ENCODE measurements at places on chromosomes 5 and 9.

- DNase-seq, result no peak
Measured at GRCh38 chr5:154179846-154180710, 10.5 kb upstream of the GALNT10 start.

- peak; percentile 39 for DNase-seq
Measured at GRCh38 chr5:99060306-99061261, 131.8 kb upstream of the CHD1 start.

DNA sequence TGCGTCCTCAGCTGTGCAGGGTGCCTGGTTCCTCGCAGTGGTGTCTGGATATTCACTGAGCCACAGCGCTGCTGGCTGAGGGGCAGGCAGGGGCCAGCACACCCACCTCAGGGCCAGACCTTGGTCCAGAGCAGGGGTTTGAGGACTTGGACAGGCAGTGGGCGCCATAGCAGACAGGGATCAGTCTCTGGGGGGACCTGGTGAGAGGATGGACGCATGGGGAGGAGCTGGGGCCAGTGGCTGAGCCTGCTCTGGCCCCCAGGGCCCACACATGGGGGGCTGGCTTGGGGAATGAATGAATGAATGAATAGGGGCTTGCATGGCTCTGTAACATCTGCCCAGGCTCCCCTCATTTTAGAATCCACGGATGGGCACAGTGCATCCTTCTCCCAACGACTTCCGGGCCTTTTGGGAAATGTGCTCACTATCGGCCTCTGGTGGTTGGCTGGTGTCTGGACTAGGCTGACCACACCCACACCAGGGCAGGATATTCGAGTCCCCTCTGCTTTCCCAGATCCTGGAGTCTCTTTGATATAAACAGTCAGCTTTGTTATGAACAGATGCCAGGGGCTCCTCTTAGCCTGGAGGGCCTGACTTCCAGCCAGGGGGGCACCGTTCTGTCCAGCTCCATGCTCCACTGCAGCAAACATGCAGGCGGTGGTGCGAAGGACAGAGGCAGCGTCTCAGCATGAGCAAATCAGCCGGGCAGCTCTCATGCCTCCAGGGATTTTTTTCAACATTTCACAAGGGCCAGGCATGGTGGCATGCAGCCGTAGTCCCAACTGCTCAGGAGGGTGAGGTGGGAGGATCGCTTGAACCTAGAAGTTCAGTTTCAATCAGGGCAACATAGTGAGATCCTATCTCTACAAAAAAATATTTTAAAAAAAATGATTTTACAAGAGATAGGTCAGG lies 62.6 kb downstream of the NEK6 start:
- peak; percentile 75 for DNase-seq

DNA sequence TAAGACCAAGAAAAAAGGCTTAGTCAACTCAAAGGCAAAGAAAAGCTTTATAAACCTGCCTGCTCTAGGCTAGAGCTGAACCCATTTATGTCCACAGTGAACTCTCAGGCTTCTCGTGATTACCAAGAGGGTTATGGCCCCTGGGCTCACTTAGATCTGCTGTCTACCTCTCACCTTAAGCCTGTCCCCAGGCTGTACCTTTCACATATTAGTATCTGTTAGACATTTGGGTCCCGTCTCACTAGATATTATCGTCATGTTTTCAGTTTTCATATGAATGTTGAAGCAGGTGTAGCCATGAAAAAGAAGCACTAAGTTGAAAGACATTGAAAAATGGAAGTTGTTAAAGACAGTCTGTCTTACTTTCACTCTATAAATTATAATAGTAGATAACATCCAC lies 75.2 kb upstream of the COX7C start:
- DNase-seq, result no peak

DNA sequence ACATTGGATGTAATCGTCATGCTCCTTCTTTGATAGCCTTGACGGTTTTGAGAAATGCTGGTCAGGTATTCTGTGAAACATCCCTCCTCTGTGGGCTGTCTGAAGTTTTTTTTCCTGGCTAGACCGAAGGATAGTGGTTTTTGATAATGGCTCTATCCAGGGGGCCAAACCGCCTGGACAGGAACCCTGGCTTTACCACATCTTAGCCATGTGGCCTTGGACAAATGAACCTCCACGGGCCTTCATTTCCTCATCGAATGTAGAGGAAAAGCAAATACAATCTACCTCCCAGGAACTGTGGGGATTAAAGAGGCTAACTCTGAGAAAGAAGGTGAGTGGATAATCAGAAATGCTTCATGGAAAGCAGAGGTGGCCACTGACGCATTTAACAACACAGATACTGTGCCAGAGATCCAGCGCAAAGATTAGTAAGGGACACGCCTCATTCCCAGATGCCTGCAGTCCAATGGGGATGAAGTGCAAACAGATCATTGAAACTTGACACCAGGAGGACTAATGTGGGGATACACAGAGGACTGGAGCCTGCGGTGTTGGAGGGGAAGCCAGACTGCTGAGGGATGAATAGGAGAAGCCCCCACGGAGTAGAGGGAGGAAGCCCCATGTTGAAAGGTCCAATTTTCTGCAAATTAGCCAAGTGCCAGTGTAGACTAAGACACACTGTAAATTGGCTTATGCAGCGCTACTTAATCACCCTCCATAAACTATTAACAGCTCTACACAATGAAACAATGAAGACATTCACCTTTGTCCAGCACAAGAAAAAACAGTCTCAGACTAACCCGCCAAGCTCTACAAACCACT lies 41.6 kb downstream of the MYO10 start:
- no peak for DNase-seq

GRCh38 chr5:115337882-115338281 lies 41.4 kb upstream of the CCDC112 start:
- no peak for DNase-seq

All from NT2/D1 (cell line).